Caco-2 (cell line): ENCODE measurements at places on chromosomes 5 and 9. TPM values are rescaled to one million over a fixed set of nuclear protein-coding genes. Genes with fewer than 3 reads are reported as not detected.

GRCh38 chr5:128406803-128407202 is 131.2 kb downstream of the FBN2 start:
- no peaks in the 10 kb centered on the region for H3K36me3 ChIP-seq
- DNase-seq, result no peak
- H3K4me3 ChIP-seq, result no peak overlapping the region
- H3K4me1 ChIP-seq, result no peaks in the 10 kb centered on the region
- no peaks in the 10 kb centered on the region for H3K27me3 ChIP-seq

GRCh38 chr5:118818604-118819003 is 169.7 kb downstream of the DTWD2 start:
- no peaks in the 10 kb centered on the region for H3K4me1 ChIP-seq
- no peaks in the 10 kb centered on the region for H3K36me3 ChIP-seq
- H3K27ac ChIP-seq, result no peak overlapping the region
- no peak for DNase-seq
- no peaks in the 10 kb centered on the region for H3K27me3 ChIP-seq

DNA sequence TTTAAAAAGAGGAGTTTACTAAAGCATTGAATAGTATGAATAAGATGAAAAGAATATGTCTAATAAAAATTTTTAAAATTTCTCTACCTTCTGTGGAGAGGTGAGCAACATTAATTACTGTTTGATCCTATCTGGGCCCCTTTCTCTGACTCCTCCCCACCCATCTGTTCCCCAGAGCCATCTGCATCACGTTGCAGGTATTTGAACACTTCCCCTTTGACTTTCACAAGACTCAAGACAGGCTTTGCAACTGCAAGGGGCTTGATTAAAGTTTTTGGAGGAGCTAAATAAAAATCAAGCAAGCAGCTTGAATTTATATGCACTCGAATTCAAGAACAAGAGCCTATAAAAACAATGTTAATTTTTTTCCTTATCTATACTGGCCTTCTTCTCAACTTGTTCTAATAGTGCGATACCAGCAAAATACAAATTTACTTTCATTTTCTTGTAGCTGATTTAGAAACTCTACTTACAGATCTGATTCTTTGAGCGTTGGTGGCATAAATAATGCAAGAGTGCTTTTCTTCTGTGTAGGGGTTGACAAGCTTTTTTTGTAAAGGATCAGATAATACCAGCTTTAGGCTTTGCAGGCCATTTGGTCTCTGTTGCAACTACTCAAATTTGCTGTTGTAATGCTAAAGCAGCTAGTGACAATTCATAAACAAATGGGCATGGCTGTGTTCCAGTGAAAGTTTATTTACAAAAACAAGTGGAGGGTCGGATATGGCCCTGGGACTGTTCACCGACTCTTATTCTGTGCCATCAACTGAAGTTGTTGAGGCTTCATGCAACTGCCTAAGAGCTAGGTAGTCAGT is 21.2 kb downstream of the TXNDC8 start:
- no peaks in the 10 kb centered on the region for H3K4me1 ChIP-seq
- DNase-seq, result no peak
- no peak overlapping the region for H3K27ac ChIP-seq
- H3K27me3 ChIP-seq, result no peaks in the 10 kb centered on the region
- no peaks in the 10 kb centered on the region for H3K36me3 ChIP-seq
- no peak overlapping the region for H3K4me3 ChIP-seq

DNA sequence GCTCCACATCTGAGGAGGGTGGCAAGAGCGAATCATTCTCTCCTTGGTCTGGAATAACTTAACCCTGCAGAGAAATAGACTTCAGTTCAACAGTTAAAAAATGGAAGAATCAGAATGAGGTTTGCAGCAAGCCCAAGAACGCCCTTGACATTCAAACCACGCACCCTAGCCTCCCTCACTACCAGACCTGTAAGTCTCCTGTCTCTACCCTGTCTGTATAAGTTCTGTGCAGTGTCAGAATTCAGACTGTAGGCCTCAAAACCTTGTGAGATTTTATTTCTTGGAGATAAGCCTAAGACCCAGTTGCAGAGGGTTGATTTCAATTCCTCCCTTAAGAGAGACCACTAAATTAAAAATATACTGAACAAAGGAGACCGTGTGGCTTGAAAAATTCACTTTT is 35.8 kb upstream of the PLPP1 start:
- H3K27ac ChIP-seq, result peak overlapping the region; percentile 32
- no peaks in the 10 kb centered on the region for H3K36me3 ChIP-seq
- no peak for DNase-seq
- peaks cover 21% of the 10 kb centered on the region for H3K4me1 ChIP-seq

- peaks cover 6% of the 10 kb centered on the region for H3K4me1 ChIP-seq
- DNase-seq, result peak; percentile 30
- H3K4me3 ChIP-seq, result no peak overlapping the region
- H3K27me3 ChIP-seq, result no peaks in the 10 kb centered on the region
- no peak overlapping the region for H3K27ac ChIP-seq
These were observed 192.1 kb upstream of the TRIM32 start for GRCh38 chr9:116494815-116495634.

DNA sequence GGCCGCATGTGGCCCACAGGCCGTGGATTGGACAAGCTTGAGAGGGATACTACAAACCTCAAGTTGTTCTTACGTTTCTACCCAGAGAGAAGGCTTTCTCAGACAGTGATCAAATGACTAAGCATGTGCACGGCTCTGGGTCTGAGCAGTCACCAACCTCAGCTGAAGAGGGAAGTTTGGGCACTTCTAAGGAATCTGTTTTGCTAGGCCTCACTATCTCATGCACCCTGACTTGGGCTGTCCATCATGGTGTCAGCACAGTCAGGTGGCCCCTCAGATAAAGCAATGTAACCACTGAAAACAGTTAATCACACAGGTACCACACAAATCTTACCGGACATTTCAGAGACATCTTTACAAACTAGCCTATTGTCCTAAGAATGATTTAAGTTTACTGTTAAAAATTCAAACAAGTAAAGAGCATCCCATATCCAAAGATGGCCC is 24.6 kb downstream of the CSF2 start:
- DNase-seq, result no peak
- no peak overlapping the region for H3K27ac ChIP-seq
- no peaks in the 10 kb centered on the region for H3K27me3 ChIP-seq
- no peak overlapping the region for H3K4me3 ChIP-seq

GRCh38 chr9:5438301-5439162 is 807 bp upstream of the PLGRKT start:
- peak overlapping the region; percentile 80 for H3K27ac ChIP-seq
- no peaks in the 10 kb centered on the region for H3K36me3 ChIP-seq
- no peaks in the 10 kb centered on the region for H3K27me3 ChIP-seq
- H3K4me1 ChIP-seq, result peaks cover 8% of the 10 kb centered on the region; the same call in 1 of the 2 replicates
- H3K4me3 ChIP-seq, result peak overlapping the region; percentile 49
- DNase-seq, result no peak

- H3K4me1 ChIP-seq, result no peaks in the 10 kb centered on the region
- H3K27me3 ChIP-seq, result no peaks in the 10 kb centered on the region
- no peaks in the 10 kb centered on the region for H3K36me3 ChIP-seq
- H3K4me3 ChIP-seq, result no peak overlapping the region
These were observed 246.7 kb upstream of the COX7C start for GRCh38 chr5:86371061-86371460.

DNA sequence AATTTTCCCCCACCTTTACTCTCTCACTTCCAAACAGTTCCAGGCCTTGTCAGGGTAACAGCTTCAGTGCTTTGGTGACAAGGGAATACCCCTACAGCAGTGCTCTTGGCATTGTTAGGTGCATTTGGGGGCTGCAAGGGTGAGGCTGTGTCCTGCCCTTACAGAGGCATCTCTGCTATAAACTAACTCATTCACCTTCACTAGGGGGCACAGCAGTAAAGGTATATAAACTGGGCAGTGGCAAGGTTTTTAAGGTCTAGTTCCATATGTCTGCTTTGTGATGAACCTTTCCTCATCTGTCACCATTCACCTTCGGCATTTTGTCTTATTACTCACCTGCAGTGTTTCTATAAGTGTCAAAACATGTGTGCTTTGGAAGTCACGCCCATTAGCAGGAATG is 79.1 kb upstream of the GPR151 start:
- no peaks in the 10 kb centered on the region for H3K36me3 ChIP-seq
- H3K4me3 ChIP-seq, result no peak overlapping the region
- no peak overlapping the region for H3K27ac ChIP-seq
- DNase-seq, result peak; percentile 24
- no peaks in the 10 kb centered on the region for H3K4me1 ChIP-seq
- no peaks in the 10 kb centered on the region for H3K27me3 ChIP-seq

GRCh38 chr5:155699385-155699784 is 627.6 kb upstream of the SGCD start:
- no peak for DNase-seq
- H3K36me3 ChIP-seq, result no peaks in the 10 kb centered on the region
- no peak overlapping the region for H3K27ac ChIP-seq
- H3K4me3 ChIP-seq, result no peak overlapping the region
- no peaks in the 10 kb centered on the region for H3K4me1 ChIP-seq

GRCh38 chr9:116383936-116384335 is 230.3 kb downstream of the PAPPA start:
- H3K4me1 ChIP-seq, result no peaks in the 10 kb centered on the region
- no peak overlapping the region for H3K4me3 ChIP-seq
- H3K27ac ChIP-seq, result no peak overlapping the region

DNA sequence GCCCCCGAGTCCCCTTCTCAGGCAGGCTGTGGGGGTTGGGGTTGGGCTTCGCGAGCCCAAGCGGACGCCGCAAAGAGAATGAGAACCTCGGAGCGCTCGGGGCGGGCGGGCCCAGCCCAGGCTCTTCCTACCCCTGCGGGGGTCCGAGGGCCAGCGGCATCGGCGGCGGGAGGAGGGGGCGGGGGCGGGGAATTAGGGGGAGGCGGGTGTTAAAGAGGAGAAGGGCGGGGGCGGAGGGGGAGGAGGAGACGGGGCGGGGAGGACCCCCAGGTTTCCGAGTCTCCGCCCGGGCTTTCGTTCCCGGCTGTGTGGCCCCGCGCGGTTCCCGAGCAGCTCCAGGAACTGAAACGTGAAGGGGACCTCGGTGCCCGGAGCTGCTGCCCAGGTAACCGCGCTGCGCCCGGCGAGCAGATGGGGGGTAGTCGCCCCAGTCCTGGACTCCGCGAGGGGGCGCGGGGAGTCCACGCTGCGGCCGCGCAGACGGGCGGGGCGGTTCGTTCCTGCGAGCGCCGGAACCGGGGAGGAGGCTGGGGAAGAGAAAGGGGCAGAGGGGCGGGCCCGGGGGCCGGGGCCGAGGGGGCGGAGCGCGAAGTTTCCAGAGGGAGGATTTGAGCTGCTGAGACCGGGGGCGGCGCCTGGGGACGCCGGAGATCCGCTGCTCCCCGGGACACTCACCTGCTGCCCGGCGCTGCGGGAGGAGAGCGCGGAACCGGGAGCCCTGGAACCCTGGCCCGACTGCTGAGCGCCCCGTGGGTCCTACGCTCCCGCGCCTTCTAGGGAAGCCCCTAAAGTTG is 38.4 kb upstream of the PLEKHG4B start:
- DNase-seq, result peak; percentile 63
- H3K27me3 ChIP-seq, result no peaks in the 10 kb centered on the region
- no peaks in the 10 kb centered on the region for H3K36me3 ChIP-seq
- peak overlapping the region; percentile 37 for H3K4me3 ChIP-seq
- no peaks in the 10 kb centered on the region for H3K4me1 ChIP-seq

- H3K27me3 ChIP-seq, result no peaks in the 10 kb centered on the region
- H3K36me3 ChIP-seq, result peaks cover 1% of the 10 kb centered on the region; the same call in 1 of the 2 replicates
- H3K4me3 ChIP-seq, result no peak overlapping the region
- H3K27ac ChIP-seq, result no peak overlapping the region
These were observed 106.4 kb upstream of the DHFR start for GRCh38 chr5:80761176-80761575.

DNA sequence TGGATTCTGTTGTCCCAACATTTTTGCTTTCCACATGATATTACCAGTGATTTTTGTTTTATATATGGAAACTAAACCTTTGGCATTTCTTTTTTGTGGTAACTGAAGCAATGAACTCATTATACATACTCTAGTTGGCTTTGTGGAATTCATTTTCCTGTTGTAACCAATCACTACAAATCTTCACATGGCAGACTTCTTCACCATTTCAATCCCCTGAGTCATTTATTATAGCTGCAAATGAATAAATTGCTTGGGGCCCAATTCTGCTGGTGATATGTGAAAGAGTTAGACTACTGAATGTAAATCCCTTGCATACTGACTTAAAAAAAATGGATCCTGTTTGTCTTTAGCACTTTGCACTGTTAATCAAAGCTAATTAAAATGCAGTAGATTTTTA is 1709.6 kb upstream of the WWC1 start:
- H3K4me1 ChIP-seq, result no peaks in the 10 kb centered on the region
- H3K27me3 ChIP-seq, result no peaks in the 10 kb centered on the region
- no peaks in the 10 kb centered on the region for H3K36me3 ChIP-seq
- H3K4me3 ChIP-seq, result no peak overlapping the region

ZNF367 gene
- 9.3 and 10.0 TPM in 2 replicates for total RNA-seq

LRRC70 gene
- 0.56 and 0.68 TPM in 2 replicates for total RNA-seq

RLN2 gene
- total RNA-seq, result 1.9 and 3.4 TPM in 2 replicates
